ENCODE measurements at places on chromosomes 16 and 17. TPM values are rescaled to one million over a fixed set of nuclear protein-coding genes. Genes with fewer than 3 reads are reported as not detected.

The TBC1D28 gene
- total RNA-seq, result not detected

The SYNGR2 gene
- total RNA-seq, result 148 TPM

The CCL5 gene
- 0.34 TPM for total RNA-seq

The EPN3 gene
- 17.8 TPM for total RNA-seq

Measured in HCT116 (cell line).